ENCODE measurements at places on chromosomes 1 and 21. TPM values are rescaled to one million over a fixed set of nuclear protein-coding genes. Genes with fewer than 3 reads are reported as not detected.

The NLRP3 gene
- 11.5 TPM for total RNA-seq

The TDRD5 gene
- total RNA-seq, result 0.35 TPM

The EDN2 gene
- total RNA-seq, result not detected

The TNFSF4 gene
- total RNA-seq, result 0.45 TPM

The TLCD4 gene
- total RNA-seq, result 15.9 TPM

DNA sequence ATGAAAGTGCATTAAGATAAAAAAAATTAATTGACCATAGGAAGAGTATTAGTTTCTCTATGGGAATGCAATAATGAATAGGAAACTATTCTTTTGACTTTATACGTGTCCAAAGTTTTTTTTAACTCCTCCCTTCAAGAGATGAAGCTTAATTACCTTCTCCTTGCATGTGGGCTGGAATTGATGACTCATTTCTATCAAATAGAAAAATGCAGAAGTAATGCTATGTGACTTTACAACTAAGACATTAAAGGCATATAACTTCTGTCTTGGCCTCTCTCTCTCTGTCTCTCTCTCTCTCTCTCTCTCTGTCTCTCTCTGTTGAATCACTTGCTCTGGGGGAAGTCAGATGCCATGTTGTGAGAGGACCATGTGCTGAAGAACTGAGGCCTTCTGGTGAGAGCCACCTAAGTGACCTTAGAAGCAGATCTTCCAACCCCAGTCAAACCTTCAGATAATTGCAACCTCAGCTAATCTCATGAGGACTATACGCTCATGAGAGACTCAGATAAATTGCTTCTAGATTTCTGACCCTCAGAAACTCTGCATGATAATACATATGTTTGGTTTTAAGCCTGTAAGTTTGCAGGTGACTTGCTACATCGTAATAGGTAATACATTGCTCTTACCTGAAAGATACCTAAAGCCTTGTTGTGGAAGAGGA, 414.2 kb downstream of the KCNT2 start:
- no peak for DNase-seq

- DNase-seq, result no peak
These were observed 293.3 kb downstream of the DISC1 start for GRCh38 chr1:231919886-231920285.

- DNase-seq, result no peak
These were observed 6.9 kb upstream of the ZMYM4 start for GRCh38 chr1:35261412-35262120.

DNA sequence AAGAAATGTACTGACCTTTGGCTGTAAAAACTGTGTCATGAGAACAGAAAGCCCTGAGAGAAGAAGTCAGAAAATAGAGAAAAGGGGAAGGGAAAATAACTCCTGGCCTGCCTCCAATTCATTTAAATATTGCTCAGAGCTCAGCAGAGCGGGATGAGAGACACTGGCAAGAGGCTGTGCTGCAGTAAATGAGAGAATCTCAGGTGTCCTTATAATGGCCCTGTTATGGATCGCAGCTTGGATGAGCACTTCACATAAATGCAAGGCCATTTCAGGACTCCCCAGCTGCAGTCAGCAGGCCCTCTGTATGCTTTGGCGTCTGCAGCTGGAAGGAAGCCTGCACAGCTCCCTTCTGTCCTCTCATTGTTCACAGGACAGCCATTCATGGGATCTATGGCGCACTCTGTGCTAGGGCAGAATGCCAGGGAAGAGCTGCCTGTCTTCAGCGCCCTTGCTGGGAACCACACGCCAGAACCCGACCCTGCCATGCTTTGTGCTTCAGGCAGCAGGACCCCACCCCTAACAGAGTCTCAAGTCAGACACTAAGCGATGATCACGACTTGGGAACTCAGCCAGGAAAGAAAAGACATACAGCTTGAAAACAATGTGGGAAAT, 20.7 kb upstream of the ABCB10 start:
- no peak for DNase-seq

DNA sequence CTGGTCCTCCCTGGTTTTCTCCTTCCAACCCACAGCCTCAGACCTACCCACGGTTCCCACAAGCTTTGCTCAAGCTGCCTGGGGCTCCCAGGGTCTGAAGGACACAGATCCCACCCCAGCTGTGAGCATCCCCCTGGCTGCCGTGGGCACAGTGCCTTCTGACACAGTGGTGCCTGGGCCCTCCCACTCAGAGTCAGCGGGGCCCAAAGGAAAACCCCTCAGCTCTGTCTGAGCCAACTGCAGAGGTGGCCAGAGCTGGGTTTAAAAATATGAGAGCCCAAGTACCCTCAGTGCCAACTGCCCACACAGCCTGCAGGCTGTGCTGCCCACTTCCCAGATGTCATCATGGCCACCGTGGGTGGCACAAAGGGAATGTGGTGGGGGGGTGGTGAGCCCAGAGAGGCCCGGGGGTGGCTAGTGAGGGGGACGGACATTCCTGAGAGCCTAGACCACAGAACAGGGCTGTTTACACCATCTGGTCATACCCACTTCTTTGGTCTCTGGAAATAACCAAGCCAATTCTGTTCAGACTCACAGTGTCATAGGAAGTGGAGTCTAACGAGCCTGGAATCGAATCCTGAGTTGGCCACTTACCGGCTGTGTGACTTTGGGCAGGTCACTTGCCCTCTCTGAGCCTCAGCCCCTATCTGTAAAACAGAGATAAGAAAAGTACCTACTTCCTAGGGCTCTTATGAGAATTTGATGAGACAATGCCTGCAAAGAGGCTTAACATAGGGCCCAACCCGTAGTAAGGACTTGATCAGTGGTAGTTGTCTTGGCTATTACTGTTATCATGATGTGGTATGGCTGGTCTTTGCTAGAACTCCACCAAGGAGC, 85.5 kb downstream of the CAMK2N1 start:
- DNase-seq, result peak; percentile 45

DNA sequence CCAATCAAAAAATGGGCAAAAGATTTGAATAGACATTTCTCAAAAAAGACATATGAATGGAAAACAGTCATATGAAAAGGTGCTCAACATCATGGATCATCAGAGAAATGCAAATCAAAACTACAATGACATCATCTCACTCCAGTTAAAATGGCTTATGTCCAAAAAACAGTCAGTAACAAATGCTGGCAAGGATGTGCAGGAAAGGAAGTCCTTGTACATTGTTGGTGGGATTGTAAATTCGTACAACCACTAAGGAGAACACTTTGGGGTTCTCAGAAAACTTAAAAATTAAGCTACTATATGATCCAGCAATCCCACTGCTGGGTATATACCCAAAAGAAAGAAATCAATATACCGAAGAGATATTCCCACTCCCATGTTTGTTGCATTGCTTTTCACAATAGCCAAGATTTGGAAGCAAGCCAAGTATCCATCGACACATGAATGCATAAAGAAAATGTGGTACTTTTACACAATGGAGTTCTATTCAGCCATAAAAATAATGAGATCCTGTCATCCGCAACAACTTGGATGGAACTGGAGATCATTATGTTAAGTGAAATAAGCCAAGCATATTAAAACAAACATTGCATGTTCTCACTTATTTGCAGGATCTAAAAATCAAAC, 17.9 kb downstream of the GBP5 start:
- no peak for DNase-seq

GRCh38 chr1:18707696-18708257, 77.1 kb downstream of the PAX7 start:
- no peak for DNase-seq

GRCh38 chr1:59215766-59216291, 81.1 kb upstream of the FGGY start:
- DNase-seq, result no peak
